ENCODE measurements at places on chromosomes 4 and X. TPM values are rescaled to one million over a fixed set of nuclear protein-coding genes. Genes with fewer than 3 reads are reported as not detected.

DNA sequence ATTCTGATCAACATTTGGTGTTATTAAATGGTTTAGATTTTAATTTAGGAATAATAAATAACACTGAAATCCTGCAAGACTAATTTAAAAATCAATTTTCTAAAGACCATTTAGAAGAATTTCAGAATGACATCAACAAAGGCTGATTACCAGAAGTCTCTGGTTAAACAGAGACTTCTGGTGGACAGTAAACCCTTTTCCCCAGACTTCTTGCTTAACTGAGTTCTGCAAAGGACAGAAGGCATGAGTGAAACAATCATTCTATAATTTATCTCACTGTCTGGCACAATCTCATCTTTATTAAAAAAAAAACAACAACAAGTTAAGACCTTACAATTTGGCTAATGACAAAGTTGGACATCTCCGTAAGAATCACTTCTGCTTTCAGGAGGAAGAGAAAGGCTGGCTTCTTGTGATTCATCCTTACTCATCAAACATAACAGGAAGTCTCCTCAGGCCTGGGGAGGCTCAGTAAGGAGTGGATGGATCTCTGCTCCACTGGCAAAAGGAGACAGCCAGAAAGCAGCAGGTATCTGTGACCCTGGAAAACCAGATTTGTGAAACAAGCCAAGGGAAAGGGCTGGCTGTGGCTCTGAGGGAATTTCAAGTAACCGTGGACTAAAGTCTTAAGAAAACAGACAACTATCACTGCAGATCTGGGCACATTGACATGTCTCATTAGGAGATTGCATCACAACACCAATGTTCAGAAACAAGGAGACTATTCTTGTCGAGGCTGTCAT, 908 bp upstream of the TLR6 start:
- DNase-seq: no peak

- DNase-seq: no peak
These were observed 209.5 kb upstream of the AR start for GRCh38 chrX:67334323-67334722.

NOX1 gene
- total RNA-seq: not detected

MAGED4 gene
- total RNA-seq: 2.8 TPM

PDCL2 gene
- total RNA-seq: not detected

CPLX1 gene
- total RNA-seq: not detected

- DNase-seq: peak; percentile 73
These were observed 995 bp downstream of the SMARCA5 start for GRCh38 chr4:143514497-143514896.

DNA sequence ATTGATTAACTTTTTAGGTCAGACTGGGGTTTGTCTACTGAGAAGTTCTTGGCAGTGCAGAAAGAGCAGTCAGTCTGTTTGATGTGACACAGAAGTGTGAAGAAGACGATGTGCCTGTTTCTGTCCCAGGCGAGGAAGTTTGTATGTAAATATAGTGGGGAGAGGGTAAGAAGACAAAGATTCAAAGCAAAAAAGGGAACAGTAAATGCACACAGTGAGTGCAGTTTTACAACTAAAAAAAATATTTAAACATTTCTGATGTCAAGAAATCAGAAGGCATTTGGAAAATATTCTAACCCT, 264.9 kb downstream of the RAPGEF2 start:
- DNase-seq: no peak

- DNase-seq: no peak
These were observed 22.2 kb downstream of the FABP2 start for GRCh38 chr4:119299741-119300100.

DNA sequence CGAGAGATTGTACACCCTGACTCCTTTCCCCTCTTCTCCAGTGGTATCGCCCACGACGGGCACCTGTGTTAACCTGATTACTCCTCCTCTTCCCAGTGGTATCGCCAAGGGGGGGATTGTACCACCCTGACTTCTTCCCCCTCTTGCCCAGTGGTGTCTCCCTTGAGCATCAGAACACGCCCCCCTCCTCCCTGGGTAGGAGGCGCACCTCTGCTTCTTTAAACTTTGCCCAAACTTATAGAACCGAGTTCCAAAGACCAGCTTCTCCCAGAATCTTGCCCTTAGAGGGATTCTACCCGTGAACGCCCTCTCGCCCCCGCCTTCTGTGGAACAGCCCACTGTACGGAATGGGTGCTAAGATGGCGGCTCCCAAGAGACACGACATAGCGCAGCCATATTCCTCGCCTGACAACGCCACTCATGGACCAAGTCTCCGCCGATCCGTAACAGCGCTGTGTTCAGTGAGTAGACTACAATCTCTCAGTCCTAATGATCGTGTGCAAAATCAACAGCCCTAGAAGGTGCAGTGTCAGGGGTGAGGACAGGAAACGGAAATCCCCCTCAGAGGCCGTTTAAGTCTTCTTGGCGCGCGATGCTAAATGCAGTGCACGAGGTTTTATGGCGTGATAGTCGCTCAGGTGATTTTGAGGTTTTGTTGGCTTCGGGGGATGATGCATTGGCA, 4.2 kb upstream of the ZNF157 start:
- DNase-seq: peak; percentile 68

- DNase-seq: no peak
These were observed at the start of gene FAAH2 for GRCh38 chrX:57286507-57287251. TSS of gene FAAH2 (plus strand) at chrX:57286706. CDS start at chrX:57286826, 120 bp downstream.

ADGRG2 gene
- 0.44 TPM for total RNA-seq

DNA sequence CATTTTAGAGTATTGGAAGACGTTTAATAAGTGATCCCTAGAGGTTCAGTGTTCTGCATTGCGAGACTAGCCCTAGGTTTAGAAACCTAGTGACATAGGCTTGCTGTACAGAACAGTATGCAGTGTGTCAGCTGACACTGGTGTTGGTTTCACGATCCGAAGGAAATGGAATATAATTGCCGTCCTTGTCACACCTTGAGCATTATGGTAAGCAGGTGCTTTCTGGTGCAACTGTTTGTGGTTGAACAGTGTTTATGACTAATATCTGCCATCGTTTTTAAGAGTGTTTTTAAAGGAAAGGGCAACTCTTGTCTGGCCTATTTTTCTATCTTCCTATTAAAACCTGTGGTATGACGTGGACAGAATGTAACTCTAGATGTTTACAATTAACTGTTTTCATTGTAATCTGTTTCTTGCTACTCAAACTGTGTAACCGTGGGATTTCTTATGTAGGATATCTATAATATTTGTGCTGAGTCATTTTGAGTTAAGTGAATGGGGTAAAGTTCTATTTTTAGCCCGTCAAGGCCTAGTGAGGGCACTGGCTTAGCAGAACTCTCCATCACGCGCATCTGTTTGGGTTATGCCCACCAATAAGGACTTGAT, 53.8 kb upstream of the TBC1D14 start:
- no peak for DNase-seq

All from suprapubic skin (tissue), 4 donors.